ENCODE measurements at places on chromosomes 5 and 9.

DNA sequence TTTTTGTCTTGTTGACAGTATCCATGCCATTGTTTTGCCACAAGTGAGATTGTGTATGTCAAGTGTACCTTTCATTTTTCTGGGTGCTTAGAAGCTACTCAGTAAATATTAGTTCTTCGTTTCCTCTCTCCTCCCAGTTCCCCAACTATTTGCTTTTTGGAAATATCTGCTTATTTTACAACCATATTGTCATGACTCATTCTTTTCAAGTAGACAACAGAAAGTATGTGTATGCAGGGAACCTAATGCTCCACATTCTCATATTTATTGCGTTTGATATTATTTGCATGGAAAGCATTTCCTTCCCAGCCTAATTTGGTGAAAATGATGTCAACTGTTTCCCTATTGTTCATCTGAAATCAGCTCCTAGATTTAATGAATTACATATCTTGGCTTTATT lies 483.7 kb upstream of the RIOK2 start:
- no peak for DNase-seq

- DNase-seq: no peak
Observed at GRCh38 chr9:137801023-137801319, 76.6 kb upstream of the CACNA1B start.

DNA sequence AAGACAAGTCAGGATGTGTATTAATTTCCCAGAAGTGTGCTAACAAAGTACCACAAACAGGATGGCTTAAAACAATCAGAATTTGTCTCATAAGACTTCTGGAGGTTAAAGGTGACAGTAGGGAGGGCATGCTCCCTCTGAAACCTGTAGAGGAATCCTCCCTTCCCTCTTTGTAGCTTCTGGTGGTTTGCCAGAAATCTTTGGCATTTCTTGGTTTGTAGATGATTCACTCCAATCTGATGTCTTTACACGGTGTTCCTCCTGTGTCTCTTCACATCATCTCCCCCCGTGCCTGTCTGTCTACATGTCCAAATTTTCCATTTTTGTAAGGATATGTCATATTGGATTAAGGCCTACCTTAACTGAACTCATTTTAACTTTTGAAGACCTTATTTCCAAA lies 471.5 kb downstream of the ZNF608 start:
- no peak for DNase-seq

DNA sequence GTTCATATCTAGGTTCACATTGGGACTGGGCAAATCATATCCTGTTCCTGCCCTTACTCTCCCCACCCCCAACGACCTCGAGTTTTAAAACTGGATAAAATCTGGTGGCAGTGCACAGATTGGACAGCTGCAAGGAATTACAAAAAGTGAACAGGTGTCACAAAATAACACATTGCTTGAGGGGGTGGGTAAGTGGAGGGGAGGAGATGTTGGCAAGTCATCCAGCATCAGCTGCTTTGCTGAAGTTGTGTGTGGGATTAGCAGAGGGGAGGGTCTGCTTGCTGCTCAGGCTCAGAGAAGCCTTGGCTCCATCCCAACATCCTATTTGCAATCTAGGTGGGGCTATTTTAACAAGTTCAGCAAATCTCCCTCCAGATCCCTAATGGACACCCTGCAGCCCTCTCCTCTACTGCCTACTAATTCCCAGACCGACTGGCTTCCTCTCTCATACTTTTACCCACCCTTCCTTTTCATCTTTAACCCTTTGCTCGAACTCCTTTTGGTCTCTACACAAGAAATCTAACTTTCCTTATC lies 39.8 kb upstream of the SLC24A2 start:
- no peak for DNase-seq

- DNase-seq: no peak
Observed at GRCh38 chr5:150164211-150164980, 2.2 kb upstream of the CDX1 start.

- DNase-seq: no peak
Observed at GRCh38 chr5:56591081-56591480, 224.3 kb upstream of the MAP3K1 start.
